ENCODE measurements at places on chromosomes 16 and 17. TPM values are rescaled to one million over a fixed set of nuclear protein-coding genes. Genes with fewer than 3 reads are reported as not detected.

DNA sequence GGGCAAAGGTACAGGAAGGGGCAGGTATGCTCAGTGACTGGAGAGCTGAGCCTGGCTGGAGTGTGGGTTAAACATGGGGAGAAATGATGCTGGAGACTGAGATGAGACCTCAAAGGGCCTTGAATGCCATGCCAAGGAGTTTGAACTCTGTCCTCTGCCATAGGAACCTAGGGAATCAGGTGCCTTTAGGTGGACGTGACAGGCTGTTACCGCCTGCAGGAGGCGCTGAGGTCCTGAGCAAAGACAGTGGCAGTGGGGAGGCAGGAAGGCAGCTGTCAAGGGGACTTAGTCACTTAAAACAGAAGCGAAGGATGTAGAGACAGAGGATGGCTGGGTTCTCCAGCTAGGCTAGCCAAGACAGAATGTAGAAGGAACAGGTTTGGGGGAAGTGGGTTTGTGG, 9.1 kb downstream of the PSMB3 start:
- H3K4me3 ChIP-seq = peak overlapping the region; percentile 44
- peaks cover 2% of the 10 kb centered on the region for H3K27me3 ChIP-seq
- DNase-seq = peak; percentile 63
- peaks cover 5% of the 10 kb centered on the region for H3K4me1 ChIP-seq

GRCh38 chr17:27621536-27621935, 9.5 kb upstream of the LGALS9 start:
- H3K4me3 ChIP-seq = no peak overlapping the region
- no peak overlapping the region for H3K27ac ChIP-seq
- DNase-seq = no peak
- peaks cover 14% of the 10 kb centered on the region for H3K4me1 ChIP-seq
- peaks cover 53% of the 10 kb centered on the region for H3K36me3 ChIP-seq

DNA sequence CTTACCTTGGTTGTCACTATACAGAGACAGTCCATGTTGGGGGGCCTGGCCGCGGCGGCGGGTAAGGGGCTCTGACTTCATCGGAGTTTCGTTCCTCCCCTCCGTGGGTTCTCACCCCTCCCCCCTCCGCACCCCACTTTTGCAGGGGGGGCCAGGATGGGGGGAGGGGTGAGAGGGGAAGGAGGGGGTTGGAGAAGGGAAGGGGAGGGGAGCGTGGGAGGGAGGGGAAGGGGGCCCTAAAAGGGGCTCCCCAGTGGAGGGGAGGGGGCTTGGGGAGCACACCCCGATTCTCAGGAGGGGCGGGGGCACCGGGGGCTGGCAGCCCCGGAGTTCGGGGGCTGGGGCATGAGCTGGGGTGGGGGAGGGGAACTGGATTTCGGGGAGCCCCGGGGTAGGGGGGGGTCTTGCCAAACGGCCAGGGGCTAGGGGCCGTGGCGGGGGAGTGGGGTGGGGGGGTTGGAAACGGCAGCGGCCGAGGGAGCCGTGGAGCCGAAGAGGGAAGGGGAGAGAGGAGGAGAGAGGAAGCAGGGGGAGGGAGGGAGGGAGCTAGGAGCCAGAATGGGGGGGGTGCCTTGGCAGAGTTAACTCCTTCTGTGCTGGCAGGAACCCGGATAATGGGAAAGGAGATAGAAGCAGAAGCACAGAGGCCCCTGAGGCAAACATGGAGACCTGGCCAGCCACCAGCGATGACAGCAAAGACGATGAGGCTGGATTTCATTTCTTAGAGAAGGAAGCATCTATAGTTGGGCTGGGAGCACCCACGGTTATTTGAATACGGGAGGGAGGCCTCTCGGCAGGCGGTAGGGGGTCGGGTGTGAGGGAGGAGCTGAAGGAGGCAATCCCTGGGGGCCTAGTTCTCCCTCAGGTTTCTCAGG, 2.3 kb downstream of the DLG4 start:
- peaks cover 62% of the 10 kb centered on the region for H3K4me1 ChIP-seq
- peak overlapping the region; percentile 92 for H3K27ac ChIP-seq
- peaks cover 17% of the 10 kb centered on the region for H3K36me3 ChIP-seq
- H3K4me3 ChIP-seq = peak overlapping the region; percentile 91

- no peak overlapping the region for H3K27ac ChIP-seq
- peaks cover 47% of the 10 kb centered on the region for H3K36me3 ChIP-seq
- H3K4me1 ChIP-seq = peaks cover 5% of the 10 kb centered on the region
- DNase-seq = no peak
- H3K27me3 ChIP-seq = no peaks in the 10 kb centered on the region
- H3K4me3 ChIP-seq = no peak overlapping the region
These were observed 141.6 kb downstream of the VPS53 start for GRCh38 chr17:573036-573435.

GRCh38 chr17:82627405-82627804, 20.8 kb downstream of the WDR45B start:
- no peak for DNase-seq
- no peak overlapping the region for H3K27ac ChIP-seq
- no peaks in the 10 kb centered on the region for H3K4me1 ChIP-seq
- H3K27me3 ChIP-seq = no peaks in the 10 kb centered on the region
- H3K36me3 ChIP-seq = peaks cover 27% of the 10 kb centered on the region
- no peak overlapping the region for H3K4me3 ChIP-seq

GRCh38 chr16:72094266-72094610, 591 bp downstream of the DHX38 start:
- H3K27ac ChIP-seq = peak overlapping the region; percentile 97
- peaks cover 40% of the 10 kb centered on the region for H3K4me1 ChIP-seq
- H3K36me3 ChIP-seq = peaks cover 41% of the 10 kb centered on the region
- peak overlapping the region; percentile 98 for H3K4me3 ChIP-seq
- no peak for DNase-seq
- H3K27me3 ChIP-seq = peaks cover 13% of the 10 kb centered on the region

DNA sequence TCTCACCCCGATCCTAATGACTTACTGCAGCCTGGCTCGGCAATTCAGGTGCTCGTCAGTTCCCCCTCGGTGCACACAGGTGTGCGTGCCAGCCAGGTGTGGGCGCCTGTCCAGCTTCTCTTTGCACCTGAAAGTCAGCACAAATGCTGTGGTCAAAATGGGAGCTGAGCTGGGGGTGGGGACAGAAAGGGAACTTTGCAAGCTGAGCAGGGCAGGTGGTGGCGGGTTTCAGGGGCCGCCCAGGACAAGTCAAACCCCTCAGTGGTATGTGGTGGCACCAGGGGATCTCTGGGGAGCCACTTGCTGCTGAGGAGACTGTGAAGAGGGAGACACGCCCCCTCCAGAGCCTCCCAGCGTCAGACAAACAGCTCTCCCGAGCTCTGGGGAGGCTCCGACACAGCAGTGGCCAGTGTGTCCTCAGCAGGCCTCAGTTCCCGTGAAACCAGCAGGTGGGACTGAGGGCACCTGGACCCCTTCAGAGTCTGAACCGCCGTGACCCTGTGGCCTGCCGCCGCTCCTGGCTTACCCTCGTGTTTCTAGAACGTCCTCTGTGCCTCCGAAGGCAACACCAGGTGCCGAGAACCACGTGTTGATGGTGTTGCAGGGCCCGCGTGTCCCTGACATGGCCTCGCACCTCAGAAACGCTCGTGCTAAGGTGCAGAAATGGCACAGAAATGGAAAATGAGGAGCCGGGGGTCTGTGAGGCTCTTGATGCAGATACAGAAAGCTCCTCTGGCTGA, 233.5 kb upstream of the TNRC6C start:
- H3K27me3 ChIP-seq = peaks cover 2% of the 10 kb centered on the region
- no peak for DNase-seq
- H3K27ac ChIP-seq = no peak overlapping the region
- no peak overlapping the region for H3K4me3 ChIP-seq
- H3K4me1 ChIP-seq = peaks cover 2% of the 10 kb centered on the region

DNA sequence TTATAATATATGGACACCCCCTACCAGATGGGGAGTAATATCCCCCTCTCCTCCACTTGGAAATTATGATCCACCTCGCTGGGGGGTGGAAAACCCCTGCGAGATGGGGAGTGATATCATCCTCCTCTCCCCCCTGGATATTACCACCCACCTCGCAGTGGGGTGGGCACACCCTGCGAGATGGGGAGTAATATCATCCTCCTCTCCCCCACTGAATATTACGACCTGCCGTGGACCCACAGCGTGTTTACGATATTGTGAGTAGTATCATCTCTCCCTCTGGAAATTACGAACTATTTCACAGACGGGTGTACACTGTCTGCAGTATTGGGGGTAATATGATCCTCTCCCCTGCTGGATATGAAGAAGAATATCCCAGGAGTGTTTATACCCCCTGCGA, 228.3 kb upstream of the WSCD1 start:
- no peak overlapping the region for H3K27ac ChIP-seq
- H3K36me3 ChIP-seq = no peaks in the 10 kb centered on the region
- H3K4me3 ChIP-seq = no peak overlapping the region

DNA sequence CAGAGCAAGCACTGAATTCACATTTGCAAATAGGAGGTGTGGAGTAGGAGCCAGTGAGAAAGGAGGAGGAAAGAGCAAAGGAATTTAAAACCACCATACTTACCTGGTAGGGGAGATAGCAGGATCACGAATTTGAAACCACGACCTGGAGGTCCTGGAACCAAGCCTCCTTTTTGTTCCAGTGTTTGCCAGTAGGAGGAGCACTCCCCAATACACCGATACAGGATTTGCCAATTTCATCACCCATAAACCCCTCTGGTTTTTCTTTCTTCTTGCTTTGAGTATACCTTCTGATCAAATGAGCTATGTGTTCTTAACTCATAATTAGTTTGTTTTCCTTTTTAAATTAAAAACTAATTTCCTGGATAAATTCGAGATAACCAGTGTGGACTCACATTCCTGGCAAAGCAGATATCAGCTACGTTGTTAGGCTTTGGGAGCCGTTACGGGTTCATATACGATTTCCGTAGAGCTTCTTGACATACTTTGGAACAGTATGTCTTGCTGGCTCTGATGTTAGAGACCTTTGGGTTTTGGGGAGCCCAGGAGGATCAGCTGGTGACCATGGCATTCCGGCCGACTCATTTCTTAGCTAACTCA, 22.7 kb downstream of the BCO1 start:
- no peaks in the 10 kb centered on the region for H3K4me1 ChIP-seq
- no peaks in the 10 kb centered on the region for H3K27me3 ChIP-seq
- H3K4me3 ChIP-seq = no peak overlapping the region
- no peaks in the 10 kb centered on the region for H3K36me3 ChIP-seq
- no peak overlapping the region for H3K27ac ChIP-seq

GRCh38 chr17:51298508-51299371, 38.4 kb downstream of the UTP18 start:
- H3K27me3 ChIP-seq = no peaks in the 10 kb centered on the region
- H3K36me3 ChIP-seq = peaks cover 8% of the 10 kb centered on the region
- H3K4me3 ChIP-seq = no peak overlapping the region
- H3K27ac ChIP-seq = no peak overlapping the region
- H3K4me1 ChIP-seq = no peaks in the 10 kb centered on the region
- DNase-seq = peak; percentile 23

DNA sequence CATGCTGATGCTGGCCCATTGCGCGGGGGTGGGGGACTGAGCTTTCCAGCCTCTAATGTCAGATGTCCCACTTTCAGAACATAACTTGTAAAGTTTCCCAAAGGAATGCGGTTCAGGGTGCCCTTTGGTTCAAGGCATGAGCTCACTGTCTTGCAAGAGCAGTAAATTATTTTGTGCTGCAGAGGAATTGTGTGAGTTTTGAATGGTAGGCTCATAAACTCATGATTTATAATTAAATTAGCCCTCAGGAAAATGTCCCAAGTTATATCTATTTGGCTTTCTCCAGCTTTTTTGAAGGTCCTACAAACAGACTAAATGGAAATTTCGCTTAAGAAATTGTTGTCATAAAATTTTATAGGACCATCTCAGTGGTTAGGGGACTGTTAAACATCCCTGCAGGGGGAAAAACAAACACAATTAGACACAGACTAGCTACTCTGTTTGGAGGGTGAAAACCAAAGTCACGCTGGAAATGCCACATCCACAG, 321.8 kb downstream of the HS3ST3B1 start:
- H3K4me3 ChIP-seq = no peak overlapping the region
- no peaks in the 10 kb centered on the region for H3K4me1 ChIP-seq
- no peak for DNase-seq
- H3K27ac ChIP-seq = no peak overlapping the region
- H3K27me3 ChIP-seq = no peaks in the 10 kb centered on the region

GRCh38 chr17:81277946-81278693, 17.0 kb downstream of the SLC38A10 start:
- peaks cover 21% of the 10 kb centered on the region for H3K36me3 ChIP-seq
- H3K27me3 ChIP-seq = peaks cover 2% of the 10 kb centered on the region
- no peak overlapping the region for H3K27ac ChIP-seq
- no peak overlapping the region for H3K4me3 ChIP-seq

- no peak overlapping the region for H3K27ac ChIP-seq
- H3K27me3 ChIP-seq = peaks cover 5% of the 10 kb centered on the region
- H3K4me3 ChIP-seq = no peak overlapping the region
- H3K36me3 ChIP-seq = peaks cover 10% of the 10 kb centered on the region
- peaks cover 37% of the 10 kb centered on the region for H3K4me1 ChIP-seq
These were observed 6.9 kb downstream of the DEXI start for GRCh38 chr16:10935226-10935915.

GRCh38 chr16:79042886-79043285, 557.7 kb downstream of the MAF start:
- H3K27ac ChIP-seq = no peak overlapping the region
- H3K4me1 ChIP-seq = peaks cover 2% of the 10 kb centered on the region
- no peak for DNase-seq
- H3K27me3 ChIP-seq = no peaks in the 10 kb centered on the region
- no peak overlapping the region for H3K4me3 ChIP-seq

- H3K36me3 ChIP-seq = no peaks in the 10 kb centered on the region
- H3K4me1 ChIP-seq = no peaks in the 10 kb centered on the region
- no peak overlapping the region for H3K4me3 ChIP-seq
- H3K27ac ChIP-seq = no peak overlapping the region
These were observed 2.4 kb downstream of the PDIA2 start for GRCh38 chr16:285146-286055.

CDC6 gene
- total RNA-seq = 18.2 TPM

SEPTIN12 gene
- 11.5 TPM for total RNA-seq

NETO2 gene
- total RNA-seq = 20.0 TPM

PHLPP2 gene
- total RNA-seq = 7.3 TPM

ELAC2 gene
- 73.7 TPM for total RNA-seq

TLCD3B gene
- 1.4 TPM for total RNA-seq

Measured in endothelial cell (in vitro differentiated cells).